ENCODE measurements at places on chromosomes 4 and X.

DNA sequence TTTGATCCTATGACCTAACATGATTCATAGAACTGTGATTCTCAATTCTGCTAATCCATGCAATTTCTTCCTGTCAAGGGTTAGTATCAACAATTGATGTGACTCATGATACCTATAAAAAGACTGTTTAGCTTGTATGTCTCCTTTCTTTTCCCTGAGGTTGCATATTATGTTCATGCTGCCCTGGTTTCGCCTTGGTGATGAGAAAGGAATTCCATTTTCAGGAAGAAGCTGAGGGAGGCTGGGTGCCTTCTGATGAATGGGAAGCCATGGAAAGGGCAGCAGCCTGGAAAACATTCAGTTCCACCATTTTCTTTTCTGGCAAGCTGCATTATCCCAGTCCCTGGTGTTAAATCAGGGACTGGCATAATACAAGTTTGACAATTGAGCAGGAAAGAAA, 976.5 kb downstream of the RPA4 start:
- no peak for DNase-seq

- no peak for DNase-seq
Measured at GRCh38 chr4:167233685-167234315, 494 bp downstream of the SPOCK3 start.

GRCh38 chrX:47232803-47233332, at the start of gene USP11:
Gene USP11, plus strand, starts transcription at chrX:47233009. Its CDS starts 35 bp downstream, at chrX:47233044.
- DNase-seq, result peak; percentile 21

GRCh38 chr4:181860668-181861067, 382.5 kb upstream of the TENM3 start:
- no peak for DNase-seq

GRCh38 chr4:41853973-41854372, 81.3 kb upstream of the TMEM33 start:
- no peak for DNase-seq

GRCh38 chr4:101345596-101346350, 1.6 kb downstream of the PPP3CA start:
- peak; percentile 37 for DNase-seq
